ENCODE measurements at places on chromosomes 2 and 18.

- DNase-seq, result no peak
Measured at GRCh38 chr2:100235098-100235497, 87.2 kb downstream of the LONRF2 start.

DNA sequence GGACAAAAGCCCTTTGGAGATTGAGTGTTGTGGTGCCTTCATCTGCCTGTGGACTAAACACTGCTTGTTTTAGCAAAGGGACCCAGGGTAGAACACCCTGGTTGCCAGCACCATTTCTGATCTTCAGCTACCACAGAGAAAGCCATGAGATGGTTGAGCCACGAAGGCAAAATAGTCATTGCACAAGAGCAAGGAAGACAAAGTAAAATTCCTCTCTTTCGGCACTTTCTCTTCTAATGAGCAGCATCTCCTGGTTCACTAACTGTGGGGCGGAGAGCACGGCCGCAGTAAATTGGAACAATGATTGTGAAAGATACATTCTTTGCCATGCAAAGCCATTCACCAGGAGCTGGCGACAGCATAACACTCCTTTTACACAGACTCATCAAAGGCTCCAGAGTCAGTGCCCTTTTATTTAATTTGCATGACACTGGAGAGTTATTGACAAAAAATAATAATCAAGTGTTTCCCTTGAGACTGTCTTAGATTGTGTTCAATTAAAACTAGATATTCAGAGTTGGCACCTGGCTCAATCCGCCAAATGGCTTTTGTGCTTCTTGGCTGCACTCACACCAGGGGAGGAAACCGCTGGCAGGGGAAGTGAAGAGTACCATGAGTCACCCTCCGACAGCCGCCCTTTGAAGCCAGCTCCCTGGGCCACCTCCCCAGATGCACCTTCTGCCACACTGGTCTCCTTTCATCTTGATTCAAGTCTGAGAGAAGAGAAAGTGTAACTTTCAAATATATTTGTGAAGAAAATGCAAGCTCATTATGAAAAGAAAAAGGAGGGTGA is 100.5 kb upstream of the MEIS1 start:
- no peak for DNase-seq

DNA sequence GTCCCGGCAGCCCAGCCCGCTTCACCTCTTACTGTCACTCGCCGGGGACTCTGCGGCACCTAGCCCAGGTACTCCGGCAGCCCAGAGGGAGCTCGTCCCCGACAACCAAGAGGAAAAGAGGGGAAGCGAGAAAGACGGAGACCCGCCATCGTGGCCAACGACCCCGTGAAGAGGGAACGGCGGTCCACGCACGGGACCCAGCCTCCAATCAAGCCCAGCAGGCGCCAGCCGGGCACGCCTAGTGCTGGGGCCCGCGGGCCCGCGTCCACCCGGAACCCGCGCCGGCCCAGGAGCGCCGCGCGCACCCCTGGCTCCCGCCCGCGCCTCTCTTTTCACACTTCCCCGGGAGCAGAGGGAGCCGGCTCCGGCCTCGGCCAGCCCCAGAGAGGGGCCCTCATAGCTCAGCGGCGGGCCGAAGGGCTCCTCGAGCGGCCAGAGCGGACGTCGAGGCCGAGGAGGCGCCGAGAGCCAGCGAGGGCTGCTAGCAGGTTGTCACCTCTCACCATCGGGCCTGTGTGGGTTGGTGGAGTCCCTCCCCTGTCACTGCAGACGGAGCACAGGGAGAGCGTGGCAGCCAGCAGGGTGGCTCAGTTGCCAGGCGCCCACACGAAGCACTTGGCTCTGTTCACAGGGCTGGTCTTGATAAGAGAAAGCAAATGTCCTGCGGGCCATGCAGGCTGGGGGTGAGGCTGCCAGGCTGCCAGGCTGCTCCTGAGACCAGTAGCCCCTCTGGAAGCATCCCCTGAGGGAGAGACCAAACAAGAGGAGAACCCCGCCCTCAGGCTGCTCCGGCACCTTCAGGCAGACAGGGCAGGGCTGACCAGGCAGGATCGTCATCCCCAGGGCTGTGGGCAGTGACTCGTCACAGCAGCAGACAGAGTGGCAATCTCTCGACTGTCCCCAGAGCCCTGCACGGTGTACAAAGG is 36.9 kb upstream of the KLF11 start:
- no peak for DNase-seq

- no peak for DNase-seq
Measured at GRCh38 chr2:149926149-149926548, 338.6 kb upstream of the MMADHC start.

DNA sequence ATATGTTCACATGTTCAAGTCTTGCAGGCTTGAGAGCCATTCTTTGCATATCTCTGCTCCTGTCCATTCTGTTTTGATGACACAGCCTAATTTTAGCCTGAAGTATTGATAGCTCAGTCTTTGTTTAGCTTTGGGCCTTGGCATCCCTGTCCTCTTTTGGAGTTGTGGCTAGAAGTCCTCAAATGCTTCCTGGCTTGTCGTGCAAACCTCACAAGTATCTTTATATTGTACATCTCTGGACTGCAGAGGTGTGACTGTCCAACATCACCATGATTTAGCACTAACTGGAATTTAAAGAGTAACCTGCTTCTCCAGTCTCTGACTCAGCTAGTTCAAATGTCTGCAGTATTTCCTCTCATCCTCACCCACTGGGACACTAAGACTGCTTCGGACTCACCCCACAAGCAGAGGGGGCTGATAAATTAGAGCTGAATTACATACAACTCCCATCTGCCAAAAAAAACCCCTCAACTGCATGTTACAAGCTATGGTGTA is 11.7 kb downstream of the PFN4 start:
- no peak for DNase-seq

DNA sequence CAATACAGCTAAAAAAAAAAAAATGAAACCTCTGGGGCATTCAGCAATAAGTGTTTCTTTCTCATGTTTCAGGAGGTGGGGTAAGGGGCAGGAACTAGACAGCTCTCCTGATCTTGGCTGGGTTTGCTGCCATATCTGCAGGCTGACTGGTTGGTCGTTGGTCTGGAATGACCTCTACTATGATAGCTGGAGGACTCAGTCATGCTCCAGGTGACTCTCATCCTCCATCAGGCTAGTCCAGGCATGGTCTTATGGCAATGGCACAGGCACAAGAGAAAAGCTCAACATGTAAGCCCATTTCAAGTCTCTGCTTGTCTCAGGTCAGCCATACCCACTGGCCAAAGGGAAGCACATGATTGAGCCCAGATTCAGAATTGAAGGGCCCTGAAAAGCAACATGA is 9.5 kb upstream of the SLC1A4 start:
- DNase-seq, result no peak

DNA sequence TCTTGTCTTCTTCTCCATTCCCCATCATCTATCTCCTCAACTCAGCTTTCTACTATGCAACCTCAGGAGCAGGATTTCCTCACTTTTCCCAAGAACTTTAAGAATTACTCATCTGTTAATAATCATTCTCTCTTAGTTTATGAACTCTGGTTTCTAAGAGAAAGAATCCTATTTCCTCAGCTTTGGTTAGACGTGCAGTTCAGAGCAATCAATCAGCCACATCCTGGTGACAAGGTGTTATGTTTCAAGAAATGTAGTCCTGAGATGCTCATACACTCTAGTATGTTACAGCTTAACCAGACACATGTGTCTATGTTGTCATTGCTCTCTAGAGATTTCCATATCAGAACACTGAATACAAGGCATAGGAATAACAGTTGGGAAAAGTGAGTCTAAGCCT is 277.9 kb downstream of the MBD2 start:
- DNase-seq, result no peak

DNA sequence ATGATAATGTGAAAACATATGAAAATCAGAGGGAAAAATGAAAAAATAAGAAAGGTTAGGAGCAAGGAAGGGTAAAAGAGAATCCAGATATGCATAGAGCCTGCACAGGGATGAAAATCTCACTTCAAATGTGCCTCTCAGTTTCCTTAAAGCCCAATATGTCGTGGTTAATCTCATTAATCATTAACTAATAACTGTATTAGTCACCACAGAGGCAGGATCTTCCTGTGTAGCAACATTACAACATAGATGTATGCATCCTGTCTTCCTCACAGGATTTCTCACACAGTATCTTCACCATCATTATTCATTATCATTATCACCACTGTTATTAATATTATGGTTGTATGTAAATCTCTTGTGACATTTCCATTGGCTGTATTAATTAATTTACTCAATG is 361.2 kb upstream of the SOX11 start:
- no peak for DNase-seq
